Hepatocyte (in vitro differentiated cells): ENCODE measurements at places on chromosomes 5 and 9.

DNA sequence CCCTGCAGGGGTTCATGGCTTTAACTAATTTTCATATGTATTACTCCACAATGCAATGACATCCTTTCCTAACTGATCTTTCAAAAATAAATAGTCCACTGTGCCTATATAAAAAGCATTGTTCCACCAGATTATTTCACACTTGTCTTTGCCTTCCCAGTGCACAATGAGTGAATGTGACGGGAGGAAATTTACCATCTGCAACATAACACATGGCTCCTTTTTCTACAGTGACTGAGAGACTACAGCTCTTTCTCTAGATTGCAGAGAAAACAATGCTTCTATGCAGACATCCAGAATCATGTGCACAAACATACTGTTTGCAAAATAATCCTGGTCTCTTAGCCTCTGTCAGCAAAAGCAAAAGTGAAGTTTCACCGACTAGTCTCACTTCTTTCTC, 483.7 kb upstream of the PIK3R1 start:
- no peak for DNase-seq

GRCh38 chr5:12623408-12623807, 719.2 kb upstream of the CTNND2 start:
- DNase-seq, result no peak

DNA sequence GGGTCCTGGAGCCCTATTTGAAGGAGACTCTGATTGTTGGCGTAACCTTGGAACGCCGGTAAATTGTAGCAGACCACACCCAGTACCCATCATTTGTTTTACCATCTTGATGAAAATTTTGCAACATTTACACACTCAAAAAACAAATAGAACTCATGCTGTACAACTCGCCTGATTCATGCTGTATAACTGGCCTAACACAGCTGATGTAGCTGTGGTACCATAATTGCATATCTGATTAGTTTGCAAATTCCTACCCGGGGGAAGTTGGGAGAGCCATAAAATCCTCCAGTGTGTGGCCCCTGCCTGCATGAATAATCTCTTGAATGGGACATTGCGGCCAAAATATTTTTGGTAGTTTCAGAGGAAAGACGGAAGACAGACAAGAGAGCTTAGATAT, 9.7 kb downstream of the NIPAL4 start:
- DNase-seq, result no peak

DNA sequence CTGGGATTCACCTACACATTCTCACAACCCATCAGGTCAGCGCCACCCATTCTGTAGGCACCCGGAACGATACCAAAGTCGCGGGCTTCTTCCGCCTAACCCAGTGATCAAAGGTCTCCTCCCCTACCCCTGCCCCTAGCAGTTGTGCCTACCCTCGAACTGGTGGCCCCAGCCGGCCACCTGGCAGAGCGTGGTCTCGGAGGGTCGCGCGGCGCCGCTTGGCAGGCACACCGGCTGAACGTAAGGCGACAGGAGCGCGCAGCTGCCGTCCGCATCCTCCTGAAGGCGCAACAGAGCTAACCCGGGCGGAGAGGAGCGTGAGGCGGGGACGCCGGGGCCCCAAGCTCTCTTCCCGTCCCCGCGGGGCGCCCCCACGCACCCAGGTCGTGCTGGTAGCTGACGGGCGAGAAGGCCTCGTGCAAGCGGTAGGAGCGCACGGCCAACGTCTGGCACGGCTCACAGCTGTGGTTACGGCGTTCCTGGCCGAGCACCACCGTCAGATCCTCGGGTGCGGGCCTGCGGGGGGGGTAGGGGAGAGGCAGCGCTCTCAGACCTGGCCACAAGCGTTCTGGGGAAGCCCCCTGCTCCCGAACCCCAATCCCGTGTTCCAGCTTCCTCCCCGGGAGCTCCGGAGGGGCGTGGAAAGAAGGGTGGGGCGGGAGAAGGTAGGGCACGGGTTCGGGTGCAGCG, 2.8 kb upstream of the PFN3 start:
- peak; percentile 43 for DNase-seq

- no peak for DNase-seq
Measured at GRCh38 chr5:36253575-36253974, 11.8 kb upstream of the NADK2 start.

GRCh38 chr9:96567203-96567700, 52.4 kb downstream of the CDC14B start:
- no peak for DNase-seq

GRCh38 chr9:37083654-37084053, 36.7 kb upstream of the ZCCHC7 start:
- no peak for DNase-seq

GRCh38 chr5:98524773-98525172, 248.7 kb upstream of the RGMB start:
- no peak for DNase-seq

DNA sequence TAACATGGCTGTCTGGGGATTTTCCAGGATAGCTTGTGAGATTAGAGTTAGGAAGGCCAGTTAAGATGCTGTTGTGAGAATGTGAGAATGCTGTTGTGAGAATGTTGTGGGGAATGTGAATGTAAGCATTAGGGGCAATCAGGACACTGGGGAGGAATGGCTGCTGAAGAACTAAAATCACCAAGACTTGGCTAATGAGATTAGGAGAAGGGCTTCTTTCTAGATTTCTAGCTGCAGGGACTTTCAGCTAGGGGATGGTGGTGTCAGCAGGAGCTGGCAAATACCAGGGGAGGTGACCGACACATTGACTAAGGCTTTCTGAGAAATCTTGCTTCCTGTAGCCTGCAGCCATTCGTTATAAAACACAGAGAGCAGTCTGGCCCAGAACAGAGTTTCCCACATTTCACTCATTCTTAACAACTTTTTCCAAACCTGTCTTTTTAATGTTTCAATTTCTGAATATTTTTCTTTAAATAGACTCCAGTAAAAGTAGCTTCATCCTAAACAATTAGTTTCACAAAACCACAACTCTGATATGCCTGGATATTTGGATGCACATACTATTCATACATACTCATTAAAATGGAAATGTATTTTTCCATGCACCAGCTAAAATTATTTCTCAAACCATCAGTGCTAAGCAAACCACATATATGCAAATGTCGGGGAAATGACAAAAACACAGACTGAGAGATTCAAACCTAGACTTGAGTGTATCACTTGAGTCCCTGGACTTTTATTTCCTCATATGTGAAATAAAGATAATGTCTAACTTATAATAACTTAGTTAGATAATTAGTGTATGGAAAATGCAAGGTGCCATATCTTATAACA, 89.3 kb upstream of the TNC start:
- no peak for DNase-seq

DNA sequence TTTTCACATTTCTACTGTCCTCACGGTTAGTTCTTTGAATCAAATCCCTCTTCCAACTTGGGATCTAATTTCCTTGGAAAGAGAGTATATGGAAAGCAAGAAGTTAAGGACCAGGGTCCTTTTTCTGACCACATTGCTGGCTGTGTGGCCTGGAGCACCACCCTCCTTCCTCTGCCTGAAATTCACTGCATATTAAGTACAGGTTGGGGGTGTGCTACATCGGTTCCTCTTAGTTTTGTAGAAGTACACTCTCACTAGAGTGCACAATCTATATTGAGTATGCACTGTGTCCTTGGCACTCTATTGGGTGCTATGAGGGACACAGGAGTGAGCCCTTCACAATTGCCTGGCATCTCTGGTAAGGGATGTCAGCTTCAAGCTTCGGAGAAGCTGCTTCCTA, 53.8 kb upstream of the KLF9 start:
- no peak for DNase-seq

GRCh38 chr5:160463740-160464465, 42.2 kb downstream of the PTTG1 start:
- no peak for DNase-seq

DNA sequence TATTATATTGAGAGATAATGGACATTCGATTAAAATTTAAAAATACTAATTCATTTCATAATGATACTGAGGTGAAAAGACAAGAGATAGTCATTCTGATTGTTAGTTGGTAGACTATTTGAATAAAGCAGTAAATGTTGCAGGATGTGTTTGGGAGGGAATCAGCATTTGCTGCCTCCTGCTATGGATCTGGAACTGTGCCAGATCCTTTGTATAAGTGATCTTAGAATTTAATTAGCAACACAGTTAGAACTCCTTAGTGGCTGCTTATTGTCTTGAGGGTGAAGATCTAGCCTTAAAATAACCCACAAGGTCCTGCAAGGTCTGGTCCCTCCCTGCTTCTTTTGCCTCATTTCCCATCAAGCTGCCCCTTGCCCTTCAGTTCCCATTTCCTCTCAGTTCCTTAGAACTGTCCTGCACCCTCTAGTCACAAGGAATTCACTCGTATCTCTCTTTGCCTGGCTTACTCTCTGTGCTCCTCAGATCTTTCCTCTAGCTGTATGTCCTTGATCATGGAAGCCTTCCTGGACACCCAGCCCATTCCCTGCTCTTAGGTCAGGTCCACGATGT, 12.5 kb downstream of the LECT2 start:
- no peak for DNase-seq

- DNase-seq, result peak; percentile 88
Measured at GRCh38 chr5:154190595-154191304, at the start of gene GALNT10. Gene GALNT10, plus strand, starts transcription at chr5:154190733. Its CDS starts 134 bp downstream, at chr5:154190867.

DNA sequence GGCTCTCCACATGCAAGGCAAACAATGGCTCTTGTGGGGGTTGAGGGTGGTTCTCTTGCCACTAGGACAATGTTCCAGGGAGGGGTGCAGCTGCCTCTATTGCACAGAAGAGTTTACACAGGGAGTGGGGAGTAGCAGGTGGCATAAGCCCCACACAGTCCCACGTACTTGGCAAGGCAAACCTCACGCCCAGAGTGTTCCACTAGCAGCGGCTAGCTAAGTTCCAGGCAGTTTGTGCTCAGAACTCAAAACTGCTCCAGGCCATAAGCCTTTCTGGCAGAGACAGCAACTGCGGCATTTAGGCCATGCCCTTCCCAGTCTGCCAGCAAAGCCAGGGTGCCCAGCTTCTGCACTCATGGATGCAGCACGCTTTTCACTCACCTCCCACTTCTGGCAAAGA, 29.0 kb upstream of the BTNL3 start:
- DNase-seq, result no peak

- DNase-seq, result no peak
Measured at GRCh38 chr5:173770637-173771036, 117.5 kb upstream of the CPEB4 start.

DNA sequence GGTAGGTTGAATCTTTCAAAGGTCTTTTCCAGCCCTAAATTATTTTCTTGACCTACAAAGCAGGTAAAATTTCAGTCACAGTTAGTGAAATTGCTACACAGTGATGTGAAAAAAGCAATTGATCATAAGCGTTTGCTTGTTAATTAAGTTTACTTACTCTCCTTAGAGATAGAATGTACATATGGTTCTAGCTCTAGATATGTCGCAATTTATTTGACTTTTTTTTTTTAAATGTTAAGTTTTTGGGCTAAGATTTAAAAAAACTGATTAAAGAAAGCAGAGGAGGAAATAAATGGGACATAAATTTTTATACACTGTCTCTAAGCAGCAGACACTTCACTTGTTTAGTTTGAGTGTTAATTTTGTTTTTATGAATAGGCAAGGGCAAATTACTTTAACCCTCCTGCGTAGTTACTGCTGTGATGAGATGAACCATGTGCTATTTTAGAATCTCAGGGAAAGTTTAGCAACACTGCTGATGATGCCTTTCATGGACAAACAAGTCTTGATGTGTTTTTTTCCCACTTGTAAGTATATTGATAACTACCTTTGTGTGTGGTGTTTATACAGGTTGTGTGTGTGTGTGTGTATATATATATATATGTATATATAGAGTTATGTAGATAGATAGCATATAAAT, 38.3 kb upstream of the FAM120AOS start:
- DNase-seq, result no peak

DNA sequence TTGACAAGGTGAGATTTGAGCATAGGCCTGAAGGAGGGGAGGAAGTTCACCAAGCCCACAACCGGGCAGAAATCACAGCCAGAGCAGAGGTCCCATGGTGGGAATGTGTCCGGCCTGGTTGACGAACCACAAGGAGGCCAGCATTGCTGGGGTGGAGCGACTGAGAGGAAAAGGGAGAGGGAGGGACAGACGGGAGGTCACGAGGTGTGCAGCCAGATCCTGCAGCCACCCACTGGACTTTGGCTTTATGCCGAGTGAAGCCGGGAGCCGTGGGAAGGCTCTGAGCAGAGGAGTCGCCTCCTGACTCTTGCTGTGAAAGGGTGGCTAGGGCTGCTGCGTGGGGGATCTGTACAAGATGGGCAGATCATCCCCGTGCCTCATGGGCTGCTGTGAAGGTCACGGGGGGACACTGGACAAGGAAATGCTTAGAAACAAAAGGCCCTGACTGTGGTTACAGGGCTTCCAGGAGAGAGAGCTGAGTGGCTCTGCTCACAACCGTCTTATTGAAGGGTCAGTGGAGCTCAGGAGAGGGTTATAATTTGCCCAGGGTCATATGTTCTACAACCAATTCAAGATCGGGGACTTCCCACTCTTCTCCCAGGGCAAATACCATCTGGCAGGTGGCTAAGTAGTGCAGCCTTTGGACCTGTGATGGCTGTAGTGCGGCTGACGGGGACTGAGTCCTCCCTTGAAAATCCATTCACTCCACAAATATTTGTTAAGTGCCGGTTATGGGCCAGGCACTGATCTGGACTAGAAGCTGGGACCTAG, 15.6 kb upstream of the CD74 start:
- DNase-seq, result peak; percentile 85

- DNase-seq, result no peak
Measured at GRCh38 chr5:84137541-84137940, 247.1 kb downstream of the EDIL3 start.

GRCh38 chr5:10420932-10421331, 20.7 kb upstream of the ROPN1L start:
- no peak for DNase-seq

DNA sequence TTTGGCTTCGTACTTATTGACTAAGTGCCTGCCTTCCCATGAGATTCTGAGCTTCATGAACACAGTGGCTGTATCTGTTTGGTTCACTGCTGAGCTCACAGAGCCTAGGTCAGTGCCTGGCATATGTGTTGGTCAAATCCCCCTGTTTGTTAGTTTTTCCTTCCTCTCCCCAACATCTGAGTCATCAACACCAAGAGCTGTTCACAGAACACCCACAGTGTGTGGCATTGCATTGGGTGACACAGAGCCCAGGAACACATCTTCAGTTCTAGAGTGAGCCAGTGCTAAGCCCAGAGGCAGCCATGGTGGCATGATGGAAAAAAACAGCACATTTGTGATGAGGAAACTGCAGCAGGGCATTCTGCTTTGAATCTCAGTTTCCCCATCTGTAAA, 294.6 kb downstream of the SEC61B start:
- DNase-seq, result no peak
